ENCODE measurements at places on chromosomes 1 and 21.

DNA sequence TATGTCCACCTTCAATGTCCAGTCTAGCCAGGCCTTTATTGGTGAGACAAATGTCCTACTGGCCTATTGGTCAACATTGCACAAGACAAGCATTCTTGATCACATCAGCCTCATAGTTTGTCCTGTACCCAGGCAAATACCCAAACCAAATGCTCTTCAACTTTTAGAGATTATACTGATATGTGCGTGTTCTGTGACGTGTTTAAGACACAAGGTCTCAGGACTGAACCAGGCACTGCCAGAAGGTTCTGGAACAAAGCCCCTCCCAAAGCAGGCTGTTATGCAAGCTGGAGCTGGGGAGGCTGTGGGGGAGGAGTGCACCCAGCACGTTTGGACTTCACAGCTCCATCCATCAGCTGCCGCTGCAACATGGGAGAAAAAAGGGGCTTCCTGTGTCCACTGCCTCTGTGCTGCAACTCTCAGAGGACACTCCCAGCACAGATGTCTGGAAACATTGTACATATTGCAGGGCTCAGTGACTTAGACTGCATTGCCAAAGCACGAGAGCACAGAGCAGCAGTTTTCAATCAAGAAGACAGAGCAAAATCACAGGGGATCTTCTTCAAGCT, 45.9 kb downstream of the NID1 start:
- DNase-seq = no peak

DNA sequence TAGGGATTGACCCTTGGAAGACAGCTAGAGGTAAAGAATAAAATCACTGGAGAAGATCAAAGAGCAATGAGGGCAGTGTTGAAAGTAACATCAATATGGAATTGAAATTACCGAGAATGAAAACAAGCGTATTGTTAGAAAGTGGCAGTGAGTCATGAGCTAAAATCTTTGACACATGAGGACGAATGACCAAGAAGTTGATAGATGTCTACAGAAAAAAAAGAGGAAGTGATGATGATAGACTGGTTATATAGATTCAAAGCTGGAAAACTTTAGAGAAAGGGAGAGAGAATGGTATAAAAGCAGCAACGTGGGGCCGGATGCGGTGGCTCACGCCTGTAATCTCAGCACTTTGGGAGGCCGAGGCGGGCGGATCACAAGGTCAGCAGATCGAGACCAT, 12.5 kb upstream of the DNM3 start:
- no peak for DNase-seq

GRCh38 chr1:110554871-110555801, 36.2 kb upstream of the KCNA10 start:
- no peak for DNase-seq

DNA sequence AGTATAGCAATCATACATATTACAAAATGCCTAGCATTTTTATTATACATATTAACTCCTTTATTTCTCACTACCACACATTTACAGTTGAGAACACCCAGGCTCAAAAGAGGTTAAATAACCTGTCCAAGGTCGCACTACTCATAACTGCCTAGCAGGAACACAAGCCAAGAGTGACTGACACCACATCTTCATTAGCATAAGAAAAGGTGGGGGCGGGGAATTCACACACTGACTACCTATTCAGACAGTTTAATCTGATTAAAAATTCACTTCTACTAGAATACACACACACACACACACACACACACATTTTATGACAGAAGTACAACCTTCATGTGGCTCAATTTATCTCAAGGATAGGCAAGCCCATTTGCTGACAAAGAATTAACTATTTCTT, 77.8 kb upstream of the CACHD1 start:
- no peak for DNase-seq

GRCh38 chr1:214581785-214582184, 21.2 kb upstream of the CENPF start:
- DNase-seq = no peak

All from activated naive CD4-positive, alpha-beta T cell (primary cell).